Stimulated activated CD4-positive, alpha-beta T cell treated with anti-CD3 and anti-CD28 coated beads, TNF-alpha, amount 100 ng/mL, for 48 hours (primary cell): ENCODE measurements at places on chromosomes 3 and 15.

DNA sequence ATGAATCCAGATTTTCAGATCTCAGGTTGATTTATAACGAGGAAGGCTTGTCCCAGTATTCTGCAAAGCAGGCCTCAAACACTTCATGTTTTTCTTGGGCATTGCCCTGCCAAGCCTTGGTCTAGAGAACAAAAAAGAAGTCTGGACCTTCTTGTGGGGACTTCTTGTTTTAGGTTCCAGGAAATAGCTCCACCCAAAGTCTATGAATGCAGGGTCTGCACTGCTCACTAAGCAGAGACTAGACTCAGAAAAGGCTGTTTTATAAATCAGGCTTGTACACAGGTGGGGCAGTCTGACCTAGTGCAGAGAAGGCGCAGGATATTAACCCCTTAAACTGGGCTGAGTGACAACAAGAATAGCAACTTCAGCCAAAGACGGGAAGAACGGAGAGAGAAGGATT lies 44.3 kb downstream of the GLB1 start:
- DNase-seq: no peak

DNA sequence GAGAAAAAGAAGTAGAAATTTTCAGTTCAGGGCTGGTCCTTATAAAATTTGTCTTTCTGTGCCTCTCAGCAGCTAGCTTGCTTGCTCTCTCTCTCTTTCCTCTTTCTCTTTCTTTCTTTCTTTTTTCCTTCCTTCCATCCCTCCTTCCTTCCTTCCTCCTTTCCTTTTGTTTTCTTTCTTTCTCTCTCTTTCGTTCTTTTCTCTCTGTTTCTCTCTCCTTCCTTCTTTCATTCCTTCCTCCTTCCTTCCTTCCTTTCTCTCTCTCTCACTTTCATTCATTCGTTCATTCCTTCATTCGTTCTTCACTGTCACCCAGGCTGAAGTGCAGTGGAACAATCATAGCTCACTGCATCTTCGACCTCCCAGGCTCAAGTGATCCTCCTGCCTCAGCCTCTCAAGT lies 69.3 kb upstream of the CPOX start:
- DNase-seq: no peak

DNA sequence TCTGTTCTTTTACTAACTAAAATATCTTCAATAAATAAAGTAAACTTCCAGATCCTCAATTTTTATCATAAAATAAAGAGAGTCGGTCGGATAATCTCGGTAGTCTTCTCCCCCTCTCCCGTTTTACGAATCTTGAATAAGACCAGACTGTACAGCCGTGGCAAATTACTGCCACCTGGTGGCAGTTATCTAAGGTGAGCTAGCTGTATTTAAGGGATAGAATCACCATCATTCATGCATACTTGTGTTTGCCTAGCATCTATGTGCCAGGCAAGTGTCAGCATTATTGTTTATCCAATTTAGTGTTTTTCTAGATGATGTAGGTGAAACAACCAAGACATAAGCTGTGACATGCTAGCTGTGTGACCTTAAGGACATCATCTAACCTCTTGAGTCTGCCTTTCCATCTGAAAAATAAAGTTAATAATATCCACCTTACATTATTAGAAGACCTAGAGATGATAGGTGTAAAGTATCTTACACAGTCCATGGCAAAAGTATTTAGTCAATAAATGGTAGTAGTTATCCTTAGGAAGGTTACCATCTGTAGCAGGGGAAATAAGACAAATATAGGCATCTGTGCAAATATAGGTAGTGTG lies 21.3 kb downstream of the DUT start:
- peak; percentile 21 for DNase-seq

DNA sequence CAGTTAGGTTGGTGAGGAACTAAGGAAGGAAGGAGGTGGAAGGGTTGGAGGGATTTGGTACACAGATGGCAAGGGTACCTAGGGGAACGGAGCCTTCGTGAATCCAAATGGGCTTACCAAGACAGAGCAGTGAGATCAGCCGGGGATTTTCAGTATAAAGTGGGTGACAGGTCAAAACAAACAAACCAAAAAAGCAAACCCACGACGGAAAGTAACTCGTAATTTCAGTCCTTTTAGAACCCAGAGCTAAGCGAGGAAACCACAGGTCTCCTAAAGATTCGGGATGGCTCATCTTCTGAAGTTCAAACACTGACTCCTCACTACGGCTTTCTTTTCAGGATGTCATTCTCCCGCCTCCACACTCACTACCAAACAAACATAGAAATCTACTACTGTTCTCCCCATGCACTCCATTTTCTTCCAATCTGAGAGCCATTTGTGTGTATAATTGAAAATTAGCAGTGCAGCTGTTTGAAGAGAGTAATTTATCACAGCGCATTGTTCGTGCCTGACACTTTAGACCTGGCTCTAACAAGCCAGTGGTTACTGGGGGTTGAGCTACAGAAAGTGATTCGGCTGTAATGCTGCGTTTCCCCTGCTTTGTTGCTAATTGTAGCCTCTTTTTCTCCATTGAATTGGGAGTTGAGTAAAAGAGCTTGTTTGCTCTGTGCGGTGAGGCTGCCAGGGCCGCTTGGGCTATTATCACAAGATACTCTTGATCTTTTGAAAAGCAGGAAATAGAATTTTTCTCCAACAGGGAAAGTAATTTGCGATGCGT lies 64.7 kb upstream of the CCDC39 start:
- no peak for DNase-seq
